Smooth muscle cell of bladder (primary cell): ENCODE measurements at places on chromosomes 1 and 21. TPM values are rescaled to one million over a fixed set of nuclear protein-coding genes. Genes with fewer than 3 reads are reported as not detected.

PRDM16 gene
- total RNA-seq: 0.85 and 1.2 TPM in 2 replicates

ERICH3 gene
- not detected in 2 replicates for total RNA-seq

NCMAP gene
- total RNA-seq: not detected in 2 replicates

LPAR3 gene
- 2.6 and 66.0 TPM in 2 replicates for total RNA-seq

MNDA gene
- not detected in 2 replicates for total RNA-seq

WNT9A gene
- total RNA-seq: 0.37 and 0.43 TPM in 2 replicates

COA7 gene
- 8.4 and 10.3 TPM in 2 replicates for total RNA-seq

TNFRSF18 gene
- total RNA-seq: 0.55 TPM in 1 of 2 replicates, not detected in the other

NES gene
- 6.1 and 6.7 TPM in 2 replicates for total RNA-seq

OR2T29 gene
- not detected in 2 replicates for total RNA-seq

TXNDC12 gene
- 39.5 and 41.0 TPM in 2 replicates for total RNA-seq

VANGL2 gene
- total RNA-seq: not detected in 2 replicates

TMIGD3 gene
- 0.09 TPM in 1 of 2 replicates, not detected in the other for total RNA-seq

CDC42SE1 gene
- 38.3 and 42.8 TPM in 2 replicates for total RNA-seq

TSACC gene
- total RNA-seq: not detected in 2 replicates
